WTC11 (cell line): ENCODE measurements at places on chromosomes 16 and 17.

GRCh38 chr17:68035131-68035522, 408 bp upstream of the KPNA2 start:
- H3K4me1 ChIP-seq = peaks cover 41% of the 10 kb centered on the region
- no peaks in the 10 kb centered on the region for H3K27me3 ChIP-seq
- H3K4me3 ChIP-seq = peak overlapping the region; percentile 97
- H3K27ac ChIP-seq = no peak overlapping the region
- peaks cover 39% of the 10 kb centered on the region for H3K36me3 ChIP-seq
- peak; percentile 93 for DNase-seq

DNA sequence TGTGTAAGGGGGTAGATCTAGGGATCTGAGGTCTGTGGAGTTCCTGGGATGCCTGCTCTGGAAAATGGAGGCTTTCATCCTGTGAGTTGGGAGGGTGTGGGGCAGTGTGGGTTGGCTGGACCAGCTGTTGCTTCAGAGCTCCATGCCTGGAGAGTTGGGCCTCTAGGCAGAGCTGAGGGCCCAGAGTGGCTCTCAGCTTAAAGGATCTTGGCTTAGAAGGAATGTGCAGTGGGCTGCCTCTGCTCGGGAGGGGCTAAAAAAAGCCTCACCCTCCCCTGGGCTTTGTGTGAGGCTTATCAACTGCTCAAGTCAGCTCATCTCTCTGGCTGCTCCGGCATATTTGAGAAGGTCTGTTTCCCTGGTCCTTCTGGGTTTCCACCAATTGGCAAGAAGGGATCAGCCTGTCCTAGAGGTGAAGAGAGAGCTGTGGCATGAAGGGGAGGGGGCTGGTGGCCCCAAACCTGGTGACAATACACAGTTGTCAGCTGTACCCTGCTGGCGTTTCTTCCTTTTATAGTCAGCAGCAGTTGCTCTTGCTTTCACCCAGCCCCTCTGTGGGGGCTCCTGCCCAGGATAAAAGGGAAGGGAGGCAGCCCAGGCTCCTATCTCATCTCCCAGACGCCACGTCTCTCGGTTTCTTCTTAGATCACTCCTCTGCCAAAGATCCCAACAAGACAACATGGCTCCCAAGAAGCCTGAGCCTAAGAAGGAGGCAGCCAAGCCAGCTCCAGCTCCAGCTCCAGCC, at the start of gene MYL4:
TSS of gene MYL4 (plus strand) at position 605 of the 745 bp plus-strand sequence. CDS start at position 680, 75 bp downstream.
- H3K4me1 ChIP-seq = peaks cover 18% of the 10 kb centered on the region
- H3K4me3 ChIP-seq = no peak within 1 kb of the TSS
- H3K27ac ChIP-seq = no peak within 1 kb of the TSS
- no peaks in the 10 kb centered on the region for H3K36me3 ChIP-seq
- DNase-seq = no peak

DNA sequence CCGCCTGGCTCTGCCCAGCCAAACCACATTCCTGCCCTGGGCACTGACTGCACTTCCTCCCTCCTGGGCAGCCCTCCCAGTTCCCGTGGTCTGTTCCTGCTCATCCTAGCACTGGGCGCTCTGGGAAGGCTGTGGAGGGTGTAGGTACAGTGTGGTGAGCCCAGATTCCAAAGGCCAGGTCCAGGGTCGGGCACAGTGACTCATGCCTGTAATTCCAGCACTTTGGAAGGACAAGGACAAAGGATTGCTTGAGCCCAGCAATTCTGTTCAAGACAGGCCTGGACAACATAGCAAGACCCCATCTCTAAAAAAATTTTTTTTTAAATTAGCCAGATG, 30.6 kb downstream of the C16orf74 start:
- H3K27ac ChIP-seq = no peak overlapping the region
- no peak for DNase-seq
- H3K36me3 ChIP-seq = no peaks in the 10 kb centered on the region

DNA sequence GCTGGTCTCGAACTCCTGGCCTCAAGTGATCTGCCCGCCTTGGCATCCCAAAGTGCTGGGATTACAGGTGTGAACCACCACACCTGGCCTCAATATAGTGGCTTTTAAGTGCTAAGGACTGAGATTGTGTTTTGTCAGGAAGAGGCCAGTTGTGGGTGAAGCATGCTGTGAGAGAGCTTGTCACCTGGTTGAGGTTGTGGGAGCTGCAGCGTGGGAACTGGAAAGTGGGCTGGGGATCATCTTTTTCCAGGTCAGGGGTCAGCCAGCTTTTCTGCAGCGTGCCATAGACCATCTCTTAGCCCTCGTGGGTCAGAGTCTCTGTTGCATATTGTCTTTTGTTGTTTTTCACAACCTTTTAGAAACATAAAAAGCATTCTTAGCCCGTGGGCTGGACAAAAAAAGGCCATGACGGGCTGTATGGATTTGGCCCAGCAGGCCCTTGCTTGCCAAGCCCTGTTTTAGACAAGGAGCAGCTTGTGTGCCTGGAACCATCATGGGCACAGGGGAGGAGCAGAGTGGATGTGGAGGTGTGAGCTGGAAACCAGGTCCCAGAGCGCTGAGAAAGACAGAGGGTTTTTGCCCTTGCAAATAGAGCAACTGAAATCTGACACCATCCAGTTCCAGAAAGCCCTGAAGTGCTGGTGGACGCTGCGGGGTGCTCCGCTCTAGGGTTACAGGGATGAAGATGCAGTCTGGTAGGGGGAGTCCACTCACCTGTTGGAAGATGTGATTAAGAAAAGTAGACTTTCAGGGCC, 5.5 kb downstream of the BIRC5 start:
- peak; percentile 69 for DNase-seq
- peaks cover 24% of the 10 kb centered on the region for H3K4me1 ChIP-seq
- H3K36me3 ChIP-seq = peaks cover 58% of the 10 kb centered on the region
- peak overlapping the region; percentile 21 for H3K4me3 ChIP-seq

GRCh38 chr16:88681084-88681680, 5.1 kb downstream of the SNAI3 start:
- DNase-seq = peak; percentile 79
- peaks cover 2% of the 10 kb centered on the region; the same call in 1 of the 2 replicates for H3K36me3 ChIP-seq
- no peak overlapping the region for H3K4me3 ChIP-seq
- peaks cover 9% of the 10 kb centered on the region for H3K4me1 ChIP-seq
- H3K27ac ChIP-seq = peak overlapping the region; percentile 45; the same call in 1 of the 2 replicates
- no peaks in the 10 kb centered on the region for H3K27me3 ChIP-seq

DNA sequence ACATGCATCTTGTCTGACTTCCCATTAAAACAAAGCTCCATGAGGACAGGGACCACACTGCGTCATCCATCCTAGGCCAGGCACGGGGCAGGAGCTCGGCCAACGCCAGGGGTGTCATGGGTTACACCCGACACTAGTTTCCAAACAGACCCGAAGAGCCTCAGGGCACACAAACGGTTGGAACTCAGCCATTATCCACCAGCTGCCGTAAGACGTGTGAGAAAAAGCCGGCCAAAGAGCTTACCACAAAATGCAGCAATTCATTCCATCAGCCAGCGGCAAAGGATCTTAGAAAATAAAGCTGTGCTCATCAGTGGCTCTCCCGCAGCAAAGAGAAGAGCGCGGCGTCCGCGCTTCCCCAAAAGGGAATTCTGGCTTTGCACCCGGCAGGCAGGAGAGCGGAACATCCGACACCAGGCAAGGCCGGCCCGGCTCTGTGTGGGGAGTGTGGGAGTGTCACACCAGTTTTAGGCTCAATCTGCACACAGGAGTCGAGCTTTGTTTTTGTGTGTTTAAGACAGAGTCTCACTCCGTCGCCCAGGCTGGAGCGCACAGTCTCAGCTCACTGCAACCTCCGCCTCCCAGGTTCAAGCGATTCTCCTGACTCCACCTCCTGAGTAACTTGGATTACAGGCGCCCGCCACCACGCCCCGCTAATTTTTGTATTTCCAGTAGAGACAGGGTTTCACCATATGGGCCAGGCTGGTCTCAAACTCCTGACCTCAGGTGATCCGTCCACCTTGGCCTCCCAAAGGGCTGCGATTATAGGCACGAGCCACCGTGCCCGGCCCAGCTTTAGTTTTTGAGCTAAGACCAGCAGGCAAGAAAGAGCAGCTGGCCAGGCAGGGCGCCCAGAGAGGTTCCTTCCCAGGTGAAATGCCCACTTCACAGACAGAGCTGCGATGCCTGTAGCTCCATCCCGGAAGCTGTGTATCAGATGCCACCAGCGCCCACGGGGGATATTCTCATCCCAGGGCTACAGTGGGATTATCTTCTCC, 1.5 kb downstream of the SLC38A8 start:
- H3K27ac ChIP-seq = no peak overlapping the region; the same call in 1 of the 2 replicates
- no peak overlapping the region for H3K4me3 ChIP-seq
- H3K4me1 ChIP-seq = peaks cover 17% of the 10 kb centered on the region
- H3K36me3 ChIP-seq = no peaks in the 10 kb centered on the region
- H3K27me3 ChIP-seq = no peaks in the 10 kb centered on the region
- no peak for DNase-seq

DNA sequence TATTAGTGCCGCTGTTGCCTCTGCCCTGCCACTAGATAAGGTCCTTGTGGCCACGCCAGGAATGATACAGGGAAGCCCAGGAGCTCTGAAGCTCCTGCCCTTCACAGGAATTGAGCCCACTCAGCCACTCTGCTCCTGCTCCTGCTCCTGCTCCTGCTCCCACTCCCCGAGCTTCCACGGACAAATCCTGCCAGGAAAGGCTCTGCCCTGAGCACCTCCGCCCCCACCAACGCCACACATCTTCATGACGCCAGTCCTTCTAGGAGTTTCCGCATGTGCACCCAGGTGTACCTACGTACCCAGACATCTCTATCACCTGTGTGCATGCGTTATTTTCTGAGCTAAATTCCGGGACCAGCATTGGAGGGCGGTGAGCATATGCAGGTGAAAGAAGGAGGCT, 369.1 kb downstream of the C16orf95 start:
- H3K36me3 ChIP-seq = peaks cover 4% of the 10 kb centered on the region; the same call in 1 of the 2 replicates
- peaks cover 13% of the 10 kb centered on the region for H3K4me1 ChIP-seq
- DNase-seq = no peak
- no peak overlapping the region for H3K4me3 ChIP-seq

GRCh38 chr17:80460429-80460834, 16.0 kb downstream of the NPTX1 start:
- no peak overlapping the region for H3K4me3 ChIP-seq
- H3K36me3 ChIP-seq = no peaks in the 10 kb centered on the region
- H3K27ac ChIP-seq = no peak overlapping the region
- peaks cover 6% of the 10 kb centered on the region for H3K4me1 ChIP-seq

GRCh38 chr16:84423416-84423837, 55.1 kb downstream of the ATP2C2 start:
- H3K36me3 ChIP-seq = peaks cover 12% of the 10 kb centered on the region
- H3K4me3 ChIP-seq = no peak overlapping the region
- peaks cover 3% of the 10 kb centered on the region; the same call in 1 of the 2 replicates for H3K27me3 ChIP-seq
- no peaks in the 10 kb centered on the region for H3K4me1 ChIP-seq
- no peak for DNase-seq
- H3K27ac ChIP-seq = no peak overlapping the region; the same call in 1 of the 2 replicates

DNA sequence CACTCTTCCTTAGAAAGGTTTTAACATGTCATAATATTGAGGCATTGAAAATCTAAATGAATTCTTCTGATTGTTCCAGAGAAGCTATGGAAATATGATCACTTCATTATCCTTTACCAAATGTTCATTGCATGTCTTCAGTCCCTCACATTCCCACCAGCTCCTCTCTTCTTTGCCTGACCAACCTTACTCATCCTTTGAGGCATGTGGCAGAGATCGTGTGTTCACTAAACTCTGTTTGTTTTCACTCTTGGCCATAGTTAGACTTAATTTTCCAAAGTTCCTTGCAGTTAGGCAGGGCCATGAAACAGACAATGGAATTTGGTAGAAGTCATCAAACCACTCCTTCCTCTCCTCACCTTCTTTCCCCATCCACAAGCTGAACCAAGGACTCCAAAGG, 266.5 kb upstream of the HSBP1 start:
- no peak overlapping the region for H3K27ac ChIP-seq
- no peak for DNase-seq
- no peaks in the 10 kb centered on the region for H3K4me1 ChIP-seq
- no peaks in the 10 kb centered on the region for H3K36me3 ChIP-seq
- no peak overlapping the region for H3K4me3 ChIP-seq

- no peak overlapping the region for H3K27ac ChIP-seq
- no peak overlapping the region for H3K4me3 ChIP-seq
- peaks cover 9% of the 10 kb centered on the region for H3K4me1 ChIP-seq
- H3K36me3 ChIP-seq = no peaks in the 10 kb centered on the region
- no peak for DNase-seq
- no peaks in the 10 kb centered on the region for H3K27me3 ChIP-seq
Measured at GRCh38 chr16:80687606-80688005, 116.8 kb downstream of the CDYL2 start.

DNA sequence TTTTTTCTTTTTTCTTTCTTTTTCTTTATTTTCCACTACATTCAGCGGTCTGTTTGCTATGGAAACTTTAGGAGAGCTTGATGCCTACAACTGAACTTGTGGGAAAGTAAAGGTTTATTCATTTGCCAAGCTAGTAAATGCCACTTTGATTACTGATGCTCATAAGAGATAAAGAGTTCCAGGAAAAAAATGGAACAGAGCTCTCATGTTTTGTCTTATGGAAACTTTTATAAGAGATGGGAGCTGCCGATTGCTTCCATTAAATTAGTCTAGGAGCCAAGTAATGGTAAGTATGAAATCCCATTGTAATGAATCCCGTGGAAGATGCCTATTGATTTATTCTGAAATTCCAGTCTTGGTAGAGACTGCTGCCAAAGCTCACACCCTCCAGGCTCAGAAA, 7.1 kb downstream of the ANKFN1 start:
- no peak for DNase-seq
- no peak overlapping the region for H3K27ac ChIP-seq
- peaks cover 38% of the 10 kb centered on the region for H3K4me1 ChIP-seq
- no peaks in the 10 kb centered on the region for H3K27me3 ChIP-seq
